Osteocyte (in vitro differentiated cells): ENCODE measurements at places on chromosomes 11 and 22.

- no peak for DNase-seq
Measured at GRCh38 chr11:64934682-64935358, 873 bp downstream of the GPHA2 start.

GRCh38 chr11:45212566-45213315 lies 66.3 kb downstream of the PRDM11 start:
- DNase-seq: no peak

DNA sequence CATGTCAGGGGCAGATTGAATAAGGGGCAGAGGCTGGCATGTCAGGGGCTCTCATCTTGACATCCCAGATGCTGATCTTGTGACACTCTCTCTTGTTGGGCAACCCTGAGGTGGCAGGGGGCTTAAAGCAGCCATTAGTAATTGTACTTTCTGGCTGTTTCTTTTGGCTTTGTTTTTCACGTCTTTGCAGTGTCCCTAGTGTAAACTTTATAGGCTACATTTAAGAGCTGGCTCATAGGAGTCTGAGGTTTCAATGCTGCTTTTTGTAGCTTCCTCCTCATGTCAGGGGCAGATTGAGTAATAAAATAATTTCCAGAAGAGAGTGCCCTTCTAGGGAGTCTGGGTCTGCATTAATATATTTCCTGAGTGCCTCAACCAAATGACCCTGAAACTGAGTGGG lies 86.1 kb downstream of the RAB38 start:
- no peak for DNase-seq

GRCh38 chr11:1563697-1564534 lies 8.2 kb downstream of the DUSP8 start:
- DNase-seq: no peak

DNA sequence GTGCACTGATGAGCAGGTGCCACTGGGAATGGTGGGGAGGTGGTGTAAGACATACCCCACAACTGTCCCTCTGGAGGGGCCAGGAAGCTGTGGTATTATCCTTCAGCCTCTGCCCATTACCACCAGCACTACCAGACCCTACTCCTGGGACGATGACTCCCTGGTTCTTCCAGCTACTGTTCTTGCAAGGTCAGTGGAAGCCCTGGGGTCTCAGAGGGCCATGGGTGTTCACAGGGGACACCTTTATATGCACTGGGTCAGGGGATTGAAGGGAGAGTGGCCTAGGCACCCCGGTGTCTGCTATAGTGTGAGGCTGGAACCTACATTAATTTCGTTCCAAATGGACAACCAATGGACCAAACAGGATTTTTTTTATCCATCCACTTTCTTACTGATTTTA lies 102.1 kb downstream of the RPS6KA4 start:
- no peak for DNase-seq
